ENCODE measurements at places on chromosomes 12 and 14. TPM values are rescaled to one million over a fixed set of nuclear protein-coding genes. Genes with fewer than 3 reads are reported as not detected.
A peak's percentile ranks its signal among the peaks of the same experiment; 100 is the strongest.

The PDE3A gene
- 161 TPM for total RNA-seq

The DAO gene
- total RNA-seq = not detected

The TCL1B gene
- not detected for total RNA-seq

The DENND5B gene
- 42.9 TPM for total RNA-seq

DNA sequence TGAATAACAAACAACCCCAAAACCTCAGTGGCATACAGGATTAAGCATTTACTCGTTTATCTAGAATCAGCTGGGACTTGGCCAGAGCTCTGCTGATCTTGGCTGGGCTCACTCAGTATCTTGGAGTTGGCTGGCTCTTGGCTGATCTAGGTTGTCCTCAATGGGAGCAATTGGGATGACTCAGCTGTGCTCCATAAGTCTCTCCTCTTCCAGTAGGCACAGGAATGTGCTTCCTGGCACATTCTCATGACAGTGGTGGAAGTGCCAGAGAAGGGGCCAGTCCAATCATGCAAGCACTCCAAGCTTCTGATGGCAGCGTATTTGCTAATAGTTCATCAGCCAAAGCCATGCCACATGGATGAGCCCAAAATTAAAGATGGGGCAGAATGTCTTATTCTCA lies 41.7 kb upstream of the ANO4 start:
- no peak for DNase-seq

GRCh38 chr12:49369411-49370145 lies 2.3 kb downstream of the SPATS2 start:
- peak; percentile 25 for DNase-seq

DNA sequence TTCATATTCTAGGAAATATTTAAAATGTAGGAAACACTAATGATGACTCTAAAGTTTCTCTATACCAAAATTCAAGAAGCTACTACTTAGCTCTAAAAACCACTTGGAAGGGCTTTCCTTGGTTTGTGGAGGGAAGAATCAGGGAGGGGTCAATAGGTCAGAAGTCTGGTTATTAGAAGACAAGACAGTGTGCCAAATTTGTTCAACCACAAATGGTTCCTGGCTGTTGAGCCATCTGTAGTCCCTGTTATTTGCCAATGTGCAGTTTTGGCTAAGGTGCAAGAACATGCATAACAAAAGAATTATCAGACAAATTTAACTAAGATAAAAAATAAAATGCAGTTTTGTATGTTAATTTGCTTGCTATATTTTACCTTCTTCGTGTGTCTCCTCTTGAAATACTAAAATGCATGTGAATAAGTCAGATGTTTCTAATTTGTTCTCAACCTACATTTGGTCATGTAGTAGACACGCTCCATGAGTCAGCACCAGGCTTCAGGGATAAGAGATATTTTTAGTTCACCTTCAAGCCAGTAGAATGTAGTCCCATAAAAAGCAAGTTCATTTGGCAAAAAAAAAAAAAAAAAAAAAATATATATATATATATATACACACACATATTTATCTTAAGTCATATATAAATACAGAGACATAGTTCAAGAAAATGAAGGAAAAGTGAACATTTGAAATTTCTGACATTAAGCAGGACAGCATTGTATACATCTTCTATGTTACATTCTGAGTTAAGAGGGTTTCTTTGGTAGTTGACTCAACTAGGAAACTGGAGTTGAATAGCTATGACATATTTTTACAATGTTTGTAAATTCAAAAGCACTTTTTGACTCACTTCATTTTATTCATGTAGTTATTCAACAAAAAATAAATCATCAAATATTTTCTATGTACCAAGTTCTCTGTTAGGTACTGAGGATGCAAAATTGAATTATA lies 123.3 kb downstream of the KCNC2 start:
- DNase-seq = no peak

GRCh38 chr12:95335948-95336347 lies 118.3 kb downstream of the VEZT start:
- DNase-seq = no peak

GRCh38 chr12:27566626-27567025 lies 42.6 kb downstream of the PPFIBP1 start:
- no peak for DNase-seq

DNA sequence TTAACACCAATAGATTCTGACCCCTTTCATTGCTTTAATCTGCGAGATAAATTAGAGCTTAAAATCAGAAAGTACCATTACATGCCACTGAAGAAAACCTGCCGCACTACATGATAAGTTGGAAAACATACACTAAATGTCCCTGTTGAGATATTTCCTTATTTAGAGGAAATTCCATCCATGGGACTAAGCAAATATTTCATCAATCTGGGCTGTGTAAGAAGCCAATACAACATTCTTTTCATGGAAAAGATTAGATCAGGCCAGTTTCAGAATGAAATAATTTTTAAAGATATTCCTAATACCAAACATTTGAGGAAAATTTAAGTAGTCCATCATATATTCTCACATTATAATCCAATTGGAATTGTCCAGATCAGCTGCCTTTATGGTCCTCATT lies 112.8 kb downstream of the LLPH start:
- no peak for DNase-seq

GRCh38 chr12:6688543-6688998 lies 604 bp downstream of the ZNF384 start:
- no peak for DNase-seq

- DNase-seq = no peak
Measured at GRCh38 chr12:127781336-127781735, 485.6 kb upstream of the TMEM132C start.

DNA sequence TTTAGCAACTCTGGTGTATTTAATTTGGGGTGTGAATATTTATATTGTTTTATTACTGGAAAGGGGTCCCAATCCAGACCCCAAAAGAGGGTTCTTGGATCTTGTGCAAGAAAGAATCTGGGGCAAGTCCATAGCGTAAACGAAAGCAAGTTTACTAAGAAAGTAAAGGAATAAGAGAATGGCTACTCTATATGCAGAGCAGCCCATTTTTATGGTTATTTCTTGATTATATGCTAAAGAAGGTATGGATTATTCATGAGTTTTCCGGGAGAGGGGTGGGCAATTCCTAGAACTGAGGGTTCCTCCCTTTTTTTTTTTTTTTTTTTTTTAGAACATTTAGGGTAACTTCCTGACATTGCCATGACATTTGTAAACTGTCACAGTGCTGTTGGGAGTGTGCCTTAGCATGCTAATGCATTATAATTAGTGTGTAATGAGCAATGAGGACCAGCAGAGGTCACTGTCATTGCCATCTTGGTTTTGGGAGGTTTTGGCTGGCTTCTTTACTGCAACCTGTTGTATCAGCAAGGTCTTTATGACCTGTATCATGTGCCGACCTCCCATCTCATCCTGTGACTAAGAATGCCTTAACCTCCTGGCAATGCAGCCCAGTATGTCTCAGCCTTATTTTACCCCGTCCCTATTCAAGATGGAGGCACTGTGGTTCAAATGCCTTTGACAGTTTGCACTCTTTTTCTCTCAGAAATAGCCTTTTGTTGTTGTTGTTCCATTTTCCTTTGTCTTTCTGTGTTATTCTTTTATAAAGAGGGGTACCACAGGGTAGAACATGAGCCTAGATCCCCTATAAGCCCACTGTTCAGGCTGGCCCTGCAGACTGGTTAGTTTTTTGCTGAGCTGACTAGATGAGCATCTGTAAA lies 75.5 kb upstream of the DCD start:
- no peak for DNase-seq

DNA sequence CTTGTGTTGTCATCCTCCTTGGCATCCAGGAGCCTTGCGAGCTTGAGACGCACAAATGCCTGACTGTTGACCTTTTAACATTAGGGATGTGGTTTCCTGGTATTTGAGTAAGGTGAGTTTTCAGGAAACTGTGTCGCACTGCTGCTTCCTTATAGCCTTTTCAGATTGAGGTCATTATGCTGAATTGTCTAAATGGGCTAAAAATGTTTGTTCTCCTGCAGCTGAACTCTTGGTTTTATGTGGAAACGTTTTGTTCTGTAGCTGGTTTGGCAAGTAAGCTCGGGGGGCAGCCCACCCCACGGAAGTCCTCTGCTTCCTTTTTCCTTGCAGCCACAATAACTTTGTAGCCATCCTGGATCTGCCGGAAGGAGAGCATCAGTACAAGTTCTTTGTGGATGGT lies 5.7 kb downstream of the PRKAB1 start:
- DNase-seq = peak; percentile 38

DNA sequence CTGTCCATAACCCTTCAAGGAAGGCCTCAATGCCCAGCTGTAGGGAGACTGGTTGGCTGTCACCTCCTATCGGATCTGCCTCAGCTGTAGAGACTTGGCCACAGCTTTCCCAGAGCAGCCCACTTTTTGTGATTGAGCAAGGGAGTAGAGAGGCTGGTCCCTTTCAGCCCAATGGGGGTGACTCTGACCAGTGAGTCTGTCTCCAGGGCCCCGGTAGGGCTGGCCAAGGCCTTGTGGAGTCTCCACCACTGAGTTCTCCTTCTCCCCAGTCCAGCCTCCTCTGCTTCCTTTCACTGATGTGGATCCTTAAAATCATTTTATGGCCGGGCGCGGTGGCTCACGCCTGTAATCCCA lies 14.5 kb upstream of the HPD start:
- DNase-seq = no peak
